H9 (cell line): ENCODE measurements at places on chromosomes 13 and 19.
A peak's percentile ranks its signal among the peaks of the same experiment; 100 is the strongest.

- DNase-seq = no peak
Measured at GRCh38 chr13:59280297-59280696, 883.4 kb downstream of the DIAPH3 start.

- DNase-seq = peak; percentile 67
Measured at GRCh38 chr19:35816262-35816661, 3.6 kb upstream of the PRODH2 start.

- peak; percentile 83 for DNase-seq
Measured at GRCh38 chr19:34041925-34042521, 130.3 kb upstream of the LSM14A start.

- DNase-seq = no peak
Measured at GRCh38 chr19:14148751-14149410, 12.5 kb upstream of the ASF1B start.

GRCh38 chr19:42455086-42455485 is 12.3 kb upstream of the CXCL17 start:
- DNase-seq = no peak

GRCh38 chr19:35731779-35732405 is 10.4 kb downstream of the IGFLR1 start:
- DNase-seq = no peak

DNA sequence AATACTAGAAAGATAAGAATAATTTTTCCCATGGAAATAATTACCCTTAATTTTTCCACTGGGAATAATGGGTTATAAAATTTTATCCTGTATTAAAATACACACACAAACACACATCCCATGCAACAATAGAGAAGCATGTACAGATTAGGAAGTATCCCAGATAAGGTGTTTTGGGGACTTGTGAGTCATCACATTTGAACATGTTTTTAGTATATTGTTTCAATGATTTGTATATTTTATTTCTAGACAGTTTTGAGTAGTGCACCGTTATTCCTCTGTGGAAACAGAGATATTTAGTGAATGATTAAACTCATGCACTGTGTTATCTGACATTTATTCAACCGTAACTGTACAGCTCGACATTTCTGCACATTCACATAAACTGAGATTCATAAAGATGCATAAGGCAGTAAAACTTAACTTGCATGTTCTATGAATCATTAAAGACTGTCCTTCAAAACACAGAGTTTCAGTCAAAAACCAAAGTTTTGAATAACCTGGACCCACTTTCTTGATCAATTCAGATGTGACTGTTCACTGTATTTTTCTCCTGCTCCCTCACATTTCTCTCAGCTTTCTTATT is 30.1 kb downstream of the KLF12 start:
- DNase-seq = no peak

- no peak for DNase-seq
Measured at GRCh38 chr19:43682824-43683661, 13.1 kb upstream of the PLAUR start.

DNA sequence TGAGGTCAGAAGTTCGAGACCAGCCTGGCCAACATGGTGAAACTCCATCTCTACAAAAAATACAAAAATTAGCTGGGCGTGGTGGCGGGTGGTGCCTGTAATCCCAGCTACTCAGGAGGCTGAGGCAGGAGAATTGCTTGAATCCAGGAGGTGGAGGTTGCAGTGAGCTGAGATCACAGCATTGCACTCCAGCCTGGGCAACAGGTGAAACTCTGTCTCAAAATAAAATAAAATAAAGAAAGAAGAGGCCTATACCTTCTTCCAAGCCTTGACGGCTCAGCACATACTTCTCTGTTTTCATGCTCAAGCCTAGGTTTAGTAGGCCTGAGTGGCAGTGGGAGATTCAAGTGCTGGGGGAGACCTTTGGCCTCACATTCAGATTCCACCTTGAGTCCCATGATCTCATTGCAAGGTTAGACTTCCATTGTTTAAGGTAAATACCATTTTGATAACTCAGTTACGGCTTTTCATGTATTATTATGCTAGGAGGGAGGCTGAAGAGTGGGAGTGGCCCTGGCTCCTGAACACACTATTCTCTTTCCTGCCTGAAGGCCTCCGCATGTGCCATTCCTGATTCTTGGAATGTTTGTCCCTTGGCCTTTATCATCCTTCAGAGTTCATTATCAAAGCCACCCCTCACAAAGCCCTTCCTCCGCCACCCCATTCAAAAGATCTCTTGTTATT is 1.6 kb upstream of the SPINT2 start:
- DNase-seq = no peak

GRCh38 chr19:47013041-47013517 is 6.6 kb upstream of the NPAS1 start:
- peak; percentile 89 for DNase-seq

DNA sequence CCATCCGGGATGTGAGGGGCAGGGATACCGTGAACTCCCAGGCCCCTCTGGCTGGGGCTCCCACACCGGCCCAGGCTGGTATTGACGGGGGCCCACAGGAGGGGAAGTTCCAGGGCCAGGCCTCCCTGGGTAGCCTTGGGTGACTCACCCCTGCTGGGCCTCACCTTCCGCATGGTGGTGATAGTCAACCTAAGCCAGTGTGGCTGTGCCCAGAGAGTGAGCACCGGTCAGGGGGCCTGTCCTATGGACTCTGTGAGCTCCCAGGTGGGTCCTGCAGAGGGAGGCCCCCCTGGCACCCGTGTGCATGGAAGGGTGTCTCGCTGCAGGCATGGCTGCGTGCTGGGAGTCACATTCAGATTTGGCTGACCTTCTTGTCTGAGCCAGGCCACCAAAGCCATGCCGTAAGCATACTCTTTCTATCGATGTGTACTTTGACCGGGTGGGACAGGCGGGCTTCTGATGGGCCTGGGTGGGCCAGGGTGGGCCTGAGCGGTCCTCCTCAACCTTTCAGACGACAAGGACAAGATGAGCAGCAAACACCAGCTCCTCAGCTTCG is 27.6 kb downstream of the DHX34 start:
- no peak for DNase-seq

GRCh38 chr13:99938635-99939034 is 32.9 kb downstream of the ZIC5 start:
- DNase-seq = no peak

DNA sequence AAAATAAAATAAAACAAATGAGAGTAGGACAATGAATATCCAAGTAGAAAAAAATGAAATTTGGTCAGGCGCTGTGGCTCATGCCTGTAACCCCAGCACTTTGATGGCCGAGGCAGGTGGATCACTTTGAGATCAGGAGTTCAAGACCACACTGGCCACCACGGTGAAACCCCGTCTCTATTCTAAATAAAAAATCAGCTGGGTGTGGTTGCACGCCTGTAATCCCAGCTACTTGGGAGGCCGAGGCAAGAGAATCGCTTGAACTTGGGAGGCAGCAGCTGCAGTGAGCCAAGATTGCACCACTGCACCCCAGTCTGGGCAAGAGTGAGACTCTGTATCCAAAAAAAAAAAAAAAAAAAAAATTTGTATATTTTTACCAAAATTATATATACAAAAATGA is 18.2 kb upstream of the ZMYM5 start:
- no peak for DNase-seq

GRCh38 chr19:3112375-3113099 is 18.4 kb downstream of the GNA11 start:
- DNase-seq = no peak

DNA sequence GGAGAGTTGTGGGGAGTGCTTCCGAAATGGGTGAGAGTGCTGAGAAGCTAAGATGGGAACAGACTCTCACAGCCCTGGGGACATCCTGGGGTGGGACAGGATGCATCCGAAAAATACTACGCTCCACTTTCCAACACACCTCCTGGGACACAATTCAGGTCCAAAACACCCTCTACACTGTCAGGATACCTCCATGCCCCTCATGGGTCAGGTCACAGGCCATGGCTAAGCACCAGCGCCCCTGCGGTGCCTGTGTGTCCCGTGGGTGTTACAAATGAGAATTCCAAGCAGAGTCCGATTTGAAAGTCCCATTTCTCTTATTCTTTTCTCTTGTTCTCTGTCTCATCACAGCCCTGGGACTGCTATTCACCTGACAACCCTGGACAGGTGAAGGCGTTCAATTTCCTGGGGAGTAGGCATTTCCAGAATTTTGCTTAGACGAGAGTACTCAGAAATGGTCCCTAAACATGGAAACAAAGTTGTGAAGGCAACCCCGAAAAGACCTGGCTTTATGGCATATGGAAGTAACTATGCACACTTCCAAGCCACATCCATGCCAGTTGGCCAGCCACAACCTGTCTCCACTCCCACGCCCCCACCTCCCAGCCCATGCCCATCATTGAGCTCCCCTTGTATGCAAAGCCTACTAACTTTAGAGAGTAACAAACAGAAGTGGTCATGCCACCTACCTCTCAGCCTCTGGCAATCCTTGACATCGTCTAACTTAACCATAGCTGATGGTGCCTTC is 87.9 kb upstream of the ZNF507 start:
- no peak for DNase-seq

DNA sequence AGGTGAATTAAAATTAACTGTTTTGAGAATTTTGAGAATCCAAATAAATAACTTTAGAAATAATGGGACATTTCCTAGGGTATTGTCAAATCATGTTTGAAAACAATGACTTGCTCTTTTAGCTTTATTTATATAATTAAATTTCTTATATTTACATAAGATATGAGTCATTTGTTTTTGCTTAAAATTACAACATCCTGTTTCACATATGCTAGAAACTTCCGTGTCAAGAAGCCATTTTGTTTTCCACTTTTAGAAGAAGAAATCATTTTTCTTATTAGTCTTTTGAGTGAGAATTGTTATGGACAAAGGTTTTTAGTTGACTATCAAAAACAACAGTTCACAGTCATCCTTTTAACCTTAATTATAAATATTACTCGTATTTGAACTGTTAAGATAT is 48.2 kb downstream of the DPY19L3 start:
- DNase-seq = no peak
